Pancreas (tissue), 10 donors: ENCODE measurements at places on chromosomes 1 and 21. TPM values are rescaled to one million over a fixed set of nuclear protein-coding genes. Genes with fewer than 3 reads are reported as not detected.

- no peaks in the 10 kb centered on the region for H3K36me3 ChIP-seq
- no peak overlapping the region for H3K27ac ChIP-seq
- no peaks in the 10 kb centered on the region for H3K27me3 ChIP-seq
- DNase-seq = no peak
Observed at GRCh38 chr1:68745451-68745850, 248.6 kb upstream of the DEPDC1 start.

- DNase-seq = no peak
- no peak overlapping the region for H3K4me3 ChIP-seq
- no peaks in the 10 kb centered on the region for H3K36me3 ChIP-seq
- no peaks in the 10 kb centered on the region for H3K27me3 ChIP-seq
- H3K27ac ChIP-seq = no peak overlapping the region
- H3K4me1 ChIP-seq = peaks cover 35% of the 10 kb centered on the region
Observed at GRCh38 chr1:165858967-165859845, 31.8 kb downstream of the UCK2 start.

DNA sequence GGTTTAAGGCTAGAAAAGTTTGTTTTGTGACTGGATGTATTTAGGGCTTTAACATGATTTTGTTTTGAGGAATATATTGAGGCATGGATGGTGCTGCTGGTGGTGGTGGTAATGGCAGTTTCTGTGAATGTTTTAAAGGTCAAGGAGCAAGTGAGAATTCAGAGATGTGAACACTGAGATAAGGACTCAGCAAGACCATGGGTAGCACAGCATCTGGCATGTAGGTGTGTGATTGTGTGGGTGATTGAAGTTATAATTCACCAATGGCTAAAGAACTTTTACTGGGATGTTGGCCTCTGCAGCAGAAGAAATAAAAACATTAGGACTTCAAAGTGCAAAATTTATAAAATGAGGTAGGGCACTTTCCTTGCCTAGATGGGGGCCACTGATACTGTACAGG, 65.9 kb downstream of the MACF1 start:
- H3K27ac ChIP-seq = no peak overlapping the region
- peaks cover 28% of the 10 kb centered on the region for H3K4me1 ChIP-seq
- H3K36me3 ChIP-seq = no peaks in the 10 kb centered on the region
- no peak overlapping the region for H3K4me3 ChIP-seq
- no peak for DNase-seq

DNA sequence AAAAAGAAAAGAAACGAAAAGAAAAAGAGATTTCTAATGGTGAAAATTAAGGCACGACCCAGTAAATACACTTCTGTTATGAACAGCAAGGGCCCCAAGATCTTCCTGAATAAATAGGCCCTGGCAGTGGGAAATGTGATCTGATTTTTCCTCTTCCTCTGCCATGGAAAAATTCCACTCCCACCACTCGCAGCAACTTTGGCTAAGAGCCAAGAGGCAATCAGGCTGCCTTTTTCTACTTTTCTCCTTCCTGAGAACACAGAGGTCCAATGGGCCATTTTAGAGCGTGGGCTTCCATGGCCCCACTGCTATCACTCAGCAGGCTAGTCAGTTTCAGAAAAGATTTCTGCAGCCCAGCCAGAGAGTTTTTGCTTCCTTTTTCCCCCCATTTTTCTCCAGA, 33.7 kb upstream of the AK4 start:
- no peak overlapping the region for H3K27ac ChIP-seq
- no peak for DNase-seq
- H3K36me3 ChIP-seq = no peaks in the 10 kb centered on the region
- H3K4me3 ChIP-seq = no peak overlapping the region
- no peaks in the 10 kb centered on the region for H3K4me1 ChIP-seq

GRCh38 chr1:109850194-109850593, 60.5 kb upstream of the CSF1 start:
- no peak overlapping the region for H3K27ac ChIP-seq
- DNase-seq = no peak
- no peaks in the 10 kb centered on the region for H3K4me1 ChIP-seq
- no peaks in the 10 kb centered on the region for H3K27me3 ChIP-seq
- no peak overlapping the region for H3K4me3 ChIP-seq

DNA sequence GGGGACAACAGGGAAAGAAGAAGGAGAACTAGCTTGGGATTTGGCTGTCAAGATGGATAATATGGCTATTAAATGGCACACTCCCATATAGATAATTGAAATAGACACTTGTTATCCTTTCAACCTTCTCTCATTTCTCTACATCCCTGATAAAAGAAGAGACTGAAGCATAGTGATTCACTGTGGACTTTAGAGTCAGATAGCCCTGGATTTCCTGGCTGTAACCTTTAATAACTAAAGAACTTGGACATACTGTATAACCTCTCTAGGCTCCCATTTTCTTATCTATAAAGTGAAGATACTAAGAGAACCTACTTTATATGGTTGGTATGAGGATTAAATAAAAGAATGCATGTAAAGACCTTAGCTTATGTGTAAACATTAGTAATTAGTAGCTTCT, 152.6 kb downstream of the SDCCAG8 start:
- H3K27me3 ChIP-seq = no peaks in the 10 kb centered on the region
- no peaks in the 10 kb centered on the region for H3K36me3 ChIP-seq
- no peak overlapping the region for H3K4me3 ChIP-seq
- no peak overlapping the region for H3K27ac ChIP-seq

DNA sequence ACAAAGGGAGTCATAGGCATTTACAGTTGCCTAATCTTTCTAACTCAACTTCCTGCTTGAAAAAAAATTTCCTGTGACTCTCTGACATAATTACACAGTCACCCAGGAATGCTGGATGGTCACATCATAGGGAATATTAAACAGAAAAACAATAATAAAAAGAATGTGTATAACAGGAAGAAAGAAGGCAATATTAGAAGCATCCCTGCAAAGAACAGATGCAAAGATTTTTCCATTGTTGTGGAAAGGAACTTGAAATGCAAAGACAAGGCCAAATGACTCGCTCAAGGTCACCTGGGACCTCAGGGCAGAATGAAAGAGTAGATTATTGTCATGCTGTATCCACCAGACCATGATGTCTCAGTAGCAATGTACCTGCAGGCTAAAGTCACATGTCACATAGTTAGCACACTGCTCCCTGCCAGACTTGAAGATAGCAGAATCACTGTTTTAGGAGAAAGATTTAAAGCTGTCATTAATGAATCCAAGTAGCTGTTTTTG, 184.3 kb downstream of the CYYR1 start:
- no peak overlapping the region for H3K4me3 ChIP-seq
- H3K36me3 ChIP-seq = no peaks in the 10 kb centered on the region
- DNase-seq = no peak
- no peaks in the 10 kb centered on the region for H3K27me3 ChIP-seq
- H3K4me1 ChIP-seq = no peaks in the 10 kb centered on the region

- no peak overlapping the region for H3K4me3 ChIP-seq
- H3K4me1 ChIP-seq = peaks cover 9% of the 10 kb centered on the region
- no peaks in the 10 kb centered on the region for H3K27me3 ChIP-seq
- no peak for DNase-seq
- H3K27ac ChIP-seq = peak overlapping the region; percentile 10
Observed at GRCh38 chr1:23704834-23705495, 13.4 kb downstream of the RPL11 start.

GRCh38 chr1:101975371-101975770, 21.4 kb downstream of the OLFM3 start:
- H3K4me3 ChIP-seq = no peak overlapping the region
- H3K4me1 ChIP-seq = no peaks in the 10 kb centered on the region
- H3K36me3 ChIP-seq = no peaks in the 10 kb centered on the region
- H3K27me3 ChIP-seq = no peaks in the 10 kb centered on the region

- H3K4me3 ChIP-seq = no peak overlapping the region
- no peak overlapping the region for H3K27ac ChIP-seq
- no peaks in the 10 kb centered on the region for H3K36me3 ChIP-seq
- no peak for DNase-seq
- no peaks in the 10 kb centered on the region for H3K4me1 ChIP-seq
Observed at GRCh38 chr1:192737306-192737705, 71.5 kb upstream of the RGS2 start.

GRCh38 chr21:39852726-39853500, 14.3 kb upstream of the PCP4 start:
- H3K27me3 ChIP-seq = no peaks in the 10 kb centered on the region
- H3K36me3 ChIP-seq = no peaks in the 10 kb centered on the region
- no peak overlapping the region for H3K27ac ChIP-seq
- no peak overlapping the region for H3K4me3 ChIP-seq
- no peak for DNase-seq

- no peak overlapping the region for H3K4me3 ChIP-seq
- no peak overlapping the region for H3K27ac ChIP-seq
- no peak for DNase-seq
- peaks cover 4% of the 10 kb centered on the region for H3K27me3 ChIP-seq
- no peaks in the 10 kb centered on the region for H3K36me3 ChIP-seq
Observed at GRCh38 chr1:180224902-180225301, 5.2 kb upstream of the LHX4 start.

- no peaks in the 10 kb centered on the region for H3K36me3 ChIP-seq
- DNase-seq = no peak
- H3K27me3 ChIP-seq = no peaks in the 10 kb centered on the region
- no peak overlapping the region for H3K27ac ChIP-seq
- peaks cover 13% of the 10 kb centered on the region for H3K4me1 ChIP-seq
Observed at GRCh38 chr1:45136984-45137383, 69.4 kb downstream of the ZSWIM5 start.

- no peak overlapping the region for H3K27ac ChIP-seq
- no peak overlapping the region for H3K4me3 ChIP-seq
- no peaks in the 10 kb centered on the region for H3K27me3 ChIP-seq
Observed at GRCh38 chr1:60911966-60912697, 170.2 kb upstream of the NFIA start.

GRCh38 chr1:169348383-169349036, 19.1 kb downstream of the NME7 start:
- H3K4me1 ChIP-seq = no peaks in the 10 kb centered on the region
- H3K36me3 ChIP-seq = no peaks in the 10 kb centered on the region
- H3K4me3 ChIP-seq = no peak overlapping the region
- DNase-seq = peak; percentile 7

- no peaks in the 10 kb centered on the region for H3K27me3 ChIP-seq
- H3K4me1 ChIP-seq = no peaks in the 10 kb centered on the region
- H3K4me3 ChIP-seq = no peak overlapping the region
- H3K36me3 ChIP-seq = no peaks in the 10 kb centered on the region
- DNase-seq = no peak
Observed at GRCh38 chr1:245516284-245516759, 361.5 kb downstream of the KIF26B start.

GRCh38 chr1:113247782-113248181, 142.5 kb upstream of the MAGI3 start:
- H3K36me3 ChIP-seq = no peaks in the 10 kb centered on the region
- peak overlapping the region; percentile 55 for H3K27ac ChIP-seq
- peaks cover 31% of the 10 kb centered on the region for H3K4me1 ChIP-seq

GRCh38 chr1:201585901-201586300, 47.0 kb downstream of the NAV1 start:
- no peaks in the 10 kb centered on the region for H3K4me1 ChIP-seq
- H3K4me3 ChIP-seq = no peak overlapping the region
- H3K36me3 ChIP-seq = no peaks in the 10 kb centered on the region
- H3K27me3 ChIP-seq = no peaks in the 10 kb centered on the region
- DNase-seq = no peak

DNA sequence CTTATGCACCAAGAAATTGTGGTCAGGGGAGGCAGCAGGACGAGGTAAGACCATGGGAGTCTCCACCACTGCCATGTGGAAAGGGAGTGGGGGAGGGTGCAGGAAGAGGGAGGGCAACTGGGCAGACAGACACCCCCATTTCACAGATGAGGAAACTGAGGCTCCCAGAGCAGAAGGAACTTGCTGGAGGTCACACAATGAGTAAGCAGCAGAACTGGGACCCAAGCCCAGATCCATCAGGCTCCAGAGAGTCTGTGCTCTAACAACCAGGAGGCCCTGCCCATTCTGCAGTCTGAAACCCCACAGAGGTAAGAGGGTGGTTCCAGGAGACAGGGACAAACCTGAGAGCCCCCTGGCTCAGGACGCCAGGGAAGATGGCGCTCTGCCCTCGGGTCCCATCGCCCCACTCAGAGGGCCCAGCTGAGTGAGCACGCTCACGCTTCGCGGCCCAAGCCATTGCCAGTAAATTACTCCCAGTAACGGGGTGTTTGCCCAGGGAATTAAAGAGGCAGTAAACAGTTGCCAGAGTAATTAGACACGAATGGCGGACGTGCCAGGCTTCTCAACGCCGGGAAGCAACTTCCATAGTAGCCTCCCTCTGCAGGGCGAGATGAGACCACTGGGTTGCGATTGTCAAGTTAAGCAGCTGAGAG, 59.2 kb downstream of the MATN1 start:
- no peak overlapping the region for H3K27ac ChIP-seq
- H3K36me3 ChIP-seq = no peaks in the 10 kb centered on the region
- no peaks in the 10 kb centered on the region for H3K27me3 ChIP-seq
- DNase-seq = peak; percentile 39

- DNase-seq = no peak
- no peak overlapping the region for H3K27ac ChIP-seq
- H3K4me3 ChIP-seq = no peak overlapping the region
- no peaks in the 10 kb centered on the region for H3K27me3 ChIP-seq
Observed at GRCh38 chr1:45395582-45395981, 55.3 kb upstream of the MUTYH start.

The NTMT2 gene
- not detected for total RNA-seq

The CAMK1G gene
- 0.31 TPM for total RNA-seq

The NUF2 gene
- total RNA-seq = 0.49 TPM

The IGSF3 gene
- total RNA-seq = 2.7 TPM

The CA14 gene
- not detected for total RNA-seq

The GADD45A gene
- total RNA-seq = 12.5 TPM

The SLFNL1 gene
- total RNA-seq = 0.41 TPM

The CCDC30 gene
- 3.9 TPM for total RNA-seq

The CYP2J2 gene
- total RNA-seq = 1.1 TPM

The IL12RB2 gene
- 2.1 TPM for total RNA-seq

The HSPA6 gene
- total RNA-seq = 2.1 TPM

The C1orf185 gene
- not detected for total RNA-seq
